ENCODE measurements at places on chromosomes 5 and 9. TPM values are rescaled to one million over a fixed set of nuclear protein-coding genes. Genes with fewer than 3 reads are reported as not detected.

The CRB2 gene
- total RNA-seq: under 0.01 TPM

The ADCY2 gene
- total RNA-seq: 0.65 TPM

The PTTG1 gene
- total RNA-seq: 16.6 TPM

The IFNA13 gene
- not detected for total RNA-seq

The OTP gene
- not detected for total RNA-seq
